ENCODE measurements at places on chromosomes 7 and 10. TPM values are rescaled to one million over a fixed set of nuclear protein-coding genes. Genes with fewer than 3 reads are reported as not detected.

DNA sequence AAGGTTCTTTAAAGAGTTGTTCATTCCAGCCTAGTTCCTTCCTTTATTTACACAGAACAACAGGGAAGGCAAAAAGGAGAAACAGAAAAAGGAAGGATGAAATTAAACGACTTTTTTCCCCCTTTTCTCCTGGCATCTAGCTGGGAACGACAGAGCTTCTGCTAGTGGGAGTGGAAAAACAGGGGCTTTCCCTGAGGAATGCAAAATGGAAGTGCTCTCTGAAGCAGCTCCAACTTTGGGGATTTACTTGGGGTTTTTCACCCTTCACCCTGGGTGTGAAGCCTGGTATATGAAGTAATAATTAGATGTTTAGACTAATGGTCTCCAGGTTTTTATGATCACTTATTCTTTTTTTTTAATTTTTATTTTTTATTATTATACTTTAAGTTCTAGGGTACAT, 4.2 kb downstream of the PMPCB start:
- no peak for DNase-seq

Gene VPS26A
- total RNA-seq = 39.1 TPM

Gene SPDYE5
- total RNA-seq = not detected

Gene CACNA2D1
- total RNA-seq = 0.46 TPM

Gene PALD1
- total RNA-seq = 1.1 TPM

Measured in activated T-cell treated with anti-CD3 and anti-CD28 coated beads, Interleukin-2, amount 50 U/mL, for 72 hours (primary cell).